ENCODE measurements at places on chromosomes 6 and 20.

DNA sequence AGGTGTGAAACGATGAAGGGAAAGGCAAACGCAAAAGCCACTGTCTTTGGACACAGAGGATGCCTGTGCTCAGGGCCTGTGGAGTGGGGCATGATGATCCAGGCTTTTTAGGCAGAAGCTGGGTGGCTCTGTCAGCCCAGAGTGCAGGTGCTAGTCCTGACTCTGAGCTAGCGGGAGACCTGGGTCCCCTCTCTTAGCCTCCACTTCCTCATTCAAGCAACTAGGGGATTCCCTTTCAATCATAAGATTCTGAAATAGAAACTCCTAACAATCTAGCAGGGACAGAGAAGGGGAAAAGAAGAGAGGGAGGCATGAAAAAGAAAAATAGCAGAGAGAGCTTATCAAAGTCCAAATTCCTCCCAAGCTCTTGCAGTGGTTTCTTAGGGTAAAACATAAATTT, 7.6 kb upstream of the HIVEP2 start:
- no peak for DNase-seq

DNA sequence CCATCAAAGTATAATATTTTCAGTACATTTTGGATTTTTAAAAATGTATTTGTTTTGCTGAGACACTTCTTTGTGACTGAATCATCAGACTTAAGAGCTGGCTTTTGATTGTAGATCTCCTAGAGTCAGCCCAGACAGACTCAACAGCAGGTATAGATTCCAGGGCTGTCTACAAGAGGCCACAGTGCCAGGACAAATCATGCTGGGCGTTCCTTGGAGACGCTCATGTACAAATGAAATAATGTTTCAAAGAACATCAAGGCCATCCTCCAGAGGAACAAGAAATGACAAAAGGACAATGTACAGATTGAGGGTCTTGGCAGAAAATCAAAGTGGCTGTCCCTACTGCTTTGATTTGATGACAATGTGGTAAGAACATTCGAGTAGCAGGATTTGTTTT, 369.3 kb downstream of the GRIK2 start:
- no peak for DNase-seq

GRCh38 chr6:43613721-43614395, 15.2 kb downstream of the GTPBP2 start:
- no peak for DNase-seq

- DNase-seq, result no peak
Observed at GRCh38 chr6:69164564-69165229, 529.6 kb downstream of the ADGRB3 start.

- no peak for DNase-seq
Observed at GRCh38 chr6:61886608-61887259, 399.3 kb downstream of the KHDRBS2 start.

GRCh38 chr20:53097791-53098190, 125.6 kb downstream of the TSHZ2 start:
- DNase-seq, result no peak

DNA sequence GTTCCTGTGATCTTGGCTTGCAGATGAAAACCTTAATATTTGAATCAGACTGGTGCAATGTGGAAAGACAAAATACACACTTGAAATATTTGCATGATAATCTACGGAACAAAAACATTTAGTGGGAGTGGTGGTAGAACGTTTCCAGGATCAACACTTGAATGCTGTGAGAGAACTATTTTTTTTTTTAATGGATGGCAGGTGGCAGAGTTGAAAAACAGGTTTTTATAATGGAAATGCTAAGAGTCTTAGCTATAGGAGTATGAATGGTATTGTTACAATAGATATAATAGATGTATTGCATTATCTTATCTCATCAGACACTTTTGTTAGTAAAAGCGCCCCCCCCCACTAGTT, 49.2 kb downstream of the CDKAL1 start:
- no peak for DNase-seq

DNA sequence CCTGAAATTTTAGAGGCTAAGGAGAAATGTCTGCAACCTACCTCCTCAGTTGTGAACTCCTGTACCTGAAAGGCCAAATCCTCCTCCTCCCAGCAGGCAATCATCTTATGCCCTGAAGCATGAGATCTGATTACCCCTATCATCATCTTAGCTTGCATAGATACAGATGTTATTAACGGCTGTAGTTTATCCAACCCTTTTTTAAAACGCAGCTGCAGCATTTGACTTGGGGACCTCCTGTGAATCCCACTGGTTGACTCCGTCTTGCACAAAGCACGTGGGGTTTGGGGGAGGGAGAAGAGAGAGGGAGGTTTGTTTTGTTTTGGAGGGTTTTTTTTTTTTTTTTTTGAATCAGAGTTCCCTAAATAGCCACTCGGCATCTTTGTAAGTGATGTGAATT, 5.8 kb upstream of the NR2E1 start:
- DNase-seq, result no peak

GRCh38 chr20:6707321-6707831, 60.1 kb upstream of the BMP2 start:
- no peak for DNase-seq

DNA sequence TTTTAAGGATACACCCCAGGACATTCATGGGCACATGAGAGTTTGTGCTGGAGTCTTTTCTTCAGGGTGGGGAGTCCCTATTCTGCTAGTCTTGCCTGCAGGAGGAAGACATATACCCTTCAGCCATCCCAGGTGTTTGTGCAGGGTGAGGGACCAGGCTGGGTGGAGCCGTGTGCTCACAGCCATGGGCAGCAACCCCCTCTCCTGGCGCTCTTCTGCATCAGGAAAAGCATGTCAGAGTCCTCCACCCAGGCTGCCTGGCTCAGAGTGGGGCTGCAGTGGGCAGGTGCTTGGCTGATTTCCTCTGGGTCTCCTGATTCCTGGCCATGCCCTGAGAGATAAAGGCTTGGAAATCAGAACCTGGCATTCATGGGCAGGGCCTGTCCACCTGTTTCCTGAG, 22.7 kb upstream of the MLN start:
- no peak for DNase-seq

- DNase-seq, result no peak
Observed at GRCh38 chr20:34300809-34301586, 2.2 kb downstream of the AHCY start.

- no peak for DNase-seq
Observed at GRCh38 chr6:32128751-32129296, 778 bp upstream of the ATF6B start.

DNA sequence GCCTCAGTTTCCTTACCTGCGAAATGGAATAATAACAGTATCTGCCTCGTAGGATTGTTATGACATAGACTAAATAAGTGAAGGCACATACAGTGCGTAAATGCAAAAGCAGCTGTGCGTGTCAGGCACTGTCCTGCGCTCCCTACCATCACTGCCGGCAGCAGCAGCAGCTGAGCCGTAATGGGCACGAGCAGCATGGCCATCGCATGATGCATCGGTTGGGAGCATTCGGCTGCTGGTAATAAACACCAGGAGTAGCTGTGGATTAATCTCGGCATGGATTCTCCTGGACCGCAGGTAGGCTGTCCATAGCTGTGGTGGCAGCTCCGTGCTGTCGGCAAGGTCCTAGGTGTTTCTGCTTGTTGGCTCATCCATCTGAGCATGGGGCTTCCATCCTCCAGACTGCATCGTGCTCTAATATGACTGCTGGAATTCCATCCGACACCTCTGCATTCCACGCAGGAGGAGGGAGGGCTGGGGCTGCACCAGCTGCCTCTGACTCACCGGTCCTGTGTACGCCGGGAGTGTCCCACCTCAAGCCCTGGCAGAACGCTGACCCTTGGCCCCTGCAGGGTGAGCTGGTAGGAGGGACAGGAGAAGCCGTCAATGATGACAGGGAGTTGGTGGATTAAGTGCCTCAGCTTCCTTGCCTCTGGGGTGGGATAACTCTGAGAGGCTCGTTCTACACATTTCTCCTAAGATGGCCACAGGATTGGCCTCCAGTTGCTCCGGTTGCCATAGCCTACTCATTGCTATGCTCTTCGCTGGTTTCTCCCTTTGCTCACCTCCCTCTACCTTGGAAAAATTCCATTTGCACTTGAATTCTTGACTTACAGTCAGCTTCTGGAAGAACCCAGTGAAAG, 100.9 kb upstream of the PMEPA1 start:
- DNase-seq, result no peak

- no peak for DNase-seq
Observed at GRCh38 chr6:149545258-149545753, 537 bp downstream of the PPIL4 start.

- DNase-seq, result no peak
Observed at GRCh38 chr6:132832891-132833290, 18.5 kb downstream of the RPS12 start.

DNA sequence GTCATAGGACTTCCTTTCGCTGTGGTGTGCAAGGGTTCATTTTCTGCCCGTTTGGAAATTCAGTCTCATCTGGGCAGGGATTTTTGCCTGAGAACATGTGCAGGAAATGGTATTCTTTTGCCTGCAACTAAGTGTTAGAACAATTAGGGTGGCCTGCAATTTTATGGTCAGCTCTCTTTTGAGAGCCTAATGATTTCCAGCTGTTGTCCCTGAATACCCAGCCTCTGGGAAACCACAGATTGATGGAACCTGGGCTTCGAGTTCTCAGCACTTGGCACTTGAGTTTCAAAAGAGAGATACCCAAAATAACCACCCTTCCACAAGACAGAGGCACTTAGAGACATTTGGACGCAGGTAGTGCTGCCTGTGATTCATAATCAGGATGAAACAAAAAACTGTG, 217.2 kb upstream of the FOXA2 start:
- DNase-seq, result no peak

DNA sequence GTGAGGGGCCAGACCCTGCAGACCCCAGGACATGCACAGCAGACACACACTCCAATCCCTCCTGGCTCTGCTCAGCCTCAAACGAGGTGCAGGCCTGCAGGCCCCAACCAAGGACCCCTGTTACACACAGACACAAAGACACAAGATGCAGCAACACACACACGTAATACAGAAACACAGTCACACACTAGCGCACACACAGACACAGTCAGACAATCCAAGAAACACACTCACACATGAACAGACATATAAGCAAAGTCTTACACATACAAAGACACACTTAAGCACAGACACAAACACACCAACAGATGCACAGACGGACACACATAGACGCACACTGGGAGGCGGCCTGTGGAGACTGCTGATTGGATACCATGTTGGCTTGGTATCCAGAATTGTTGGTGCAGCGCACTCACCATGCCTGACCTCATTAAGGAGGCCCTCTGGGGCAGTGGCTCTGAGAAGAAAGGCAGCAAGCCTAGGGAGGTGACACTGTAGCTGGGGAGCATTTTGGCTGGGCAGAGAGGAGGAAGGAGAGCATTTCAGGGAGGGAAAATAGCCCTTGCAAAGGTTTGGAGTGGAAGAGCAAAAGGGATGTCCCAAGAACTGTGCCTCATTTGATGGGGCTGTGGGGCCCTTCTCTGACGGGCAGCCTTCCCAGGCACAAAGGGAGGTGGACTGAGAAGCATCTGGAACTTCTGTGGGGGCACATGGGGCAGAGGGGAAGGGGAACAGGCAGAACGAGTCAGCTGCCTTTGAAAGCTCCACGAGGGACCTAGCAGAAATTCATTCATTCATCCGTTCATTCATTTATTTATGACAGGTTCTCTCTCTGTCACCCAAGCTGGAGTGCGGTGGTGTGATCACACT, 1.4 kb upstream of the HSPA12B start:
- no peak for DNase-seq

- DNase-seq, result no peak
Observed at GRCh38 chr6:14621518-14621917, 503.9 kb downstream of the CD83 start.

GRCh38 chr6:16257999-16258708, 19.8 kb downstream of the GMPR start:
- no peak for DNase-seq

DNA sequence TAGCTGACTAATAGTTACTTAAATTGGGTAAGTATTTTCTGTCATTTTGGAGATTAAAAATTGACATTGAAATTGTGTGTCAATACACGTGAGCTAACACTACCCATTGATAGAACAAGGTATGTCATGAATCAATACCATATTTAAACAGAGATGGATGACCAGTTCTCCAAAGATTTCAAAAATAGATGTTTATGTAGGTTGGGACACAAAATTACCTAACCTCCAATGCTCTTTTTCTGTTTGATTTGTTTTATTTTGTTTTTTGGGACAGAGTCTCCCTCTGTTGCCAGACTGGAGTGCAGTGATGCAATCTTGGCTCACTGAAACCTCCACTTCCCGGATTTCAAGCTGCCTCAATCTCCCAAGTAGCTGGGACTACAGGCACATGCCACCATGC, 1491.7 kb downstream of the GRIK2 start:
- no peak for DNase-seq

Measured in stimulated activated CD4-positive, alpha-beta T cell treated with anti-CD3 and anti-CD28 coated beads, Interleukin-1b, Interleukin-23, amount 100 ng/mL, for 1 hour (primary cell).